ENCODE measurements at places on chromosomes 5 and 9. TPM values are rescaled to one million over a fixed set of nuclear protein-coding genes. Genes with fewer than 3 reads are reported as not detected.
A peak's percentile ranks its signal among the peaks of the same experiment; 100 is the strongest.

TERT gene
- total RNA-seq: 0.10 TPM

ABLIM3 gene
- 18.5 TPM for total RNA-seq

GRCh38 chr5:627840-628239 lies 15.7 kb downstream of the CEP72 start:
- no peaks in the 10 kb centered on the region for H3K27me3 ChIP-seq
- DNase-seq: no peak
- H3K27ac ChIP-seq: no peak overlapping the region

DNA sequence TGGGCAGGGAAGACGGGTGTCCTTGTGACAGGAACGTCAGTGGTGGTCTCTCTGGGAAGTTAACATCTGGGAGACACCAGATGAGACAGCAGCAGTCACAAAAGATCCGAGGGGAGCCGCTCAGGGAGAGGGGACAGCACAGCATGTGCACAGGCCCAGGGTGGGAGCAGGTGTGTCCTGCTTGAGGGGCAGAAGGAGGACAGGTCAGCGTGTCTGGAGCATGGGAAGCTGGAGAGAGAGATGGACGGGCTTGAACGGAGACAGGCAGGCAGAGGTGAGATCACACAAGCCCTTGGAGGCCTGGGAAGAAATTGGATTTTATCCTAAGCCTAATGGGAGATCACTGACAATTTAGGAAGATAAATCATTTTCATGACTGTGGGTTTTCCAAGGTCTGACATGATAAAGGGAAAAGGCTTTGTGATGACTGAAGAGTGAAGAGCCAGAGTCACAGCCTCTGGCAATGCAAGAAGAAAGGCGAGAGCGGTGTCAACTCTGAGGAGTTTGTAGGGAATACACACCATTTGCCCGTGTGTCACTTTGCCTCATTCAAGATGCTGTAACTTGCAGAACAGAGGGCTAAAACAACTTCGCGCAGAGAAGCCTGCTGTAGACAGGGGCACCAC lies 88.3 kb downstream of the FSTL4 start:
- no peaks in the 10 kb centered on the region for H3K36me3 ChIP-seq
- no peak for DNase-seq
- H3K27ac ChIP-seq: no peak overlapping the region
- peaks cover 3% of the 10 kb centered on the region for H3K4me1 ChIP-seq
- peaks cover 37% of the 10 kb centered on the region for H3K27me3 ChIP-seq

- no peak overlapping the region for H3K27ac ChIP-seq
- H3K4me3 ChIP-seq: no peak overlapping the region
Measured at GRCh38 chr5:59479086-59479485, 414.4 kb downstream of the PDE4D start.

DNA sequence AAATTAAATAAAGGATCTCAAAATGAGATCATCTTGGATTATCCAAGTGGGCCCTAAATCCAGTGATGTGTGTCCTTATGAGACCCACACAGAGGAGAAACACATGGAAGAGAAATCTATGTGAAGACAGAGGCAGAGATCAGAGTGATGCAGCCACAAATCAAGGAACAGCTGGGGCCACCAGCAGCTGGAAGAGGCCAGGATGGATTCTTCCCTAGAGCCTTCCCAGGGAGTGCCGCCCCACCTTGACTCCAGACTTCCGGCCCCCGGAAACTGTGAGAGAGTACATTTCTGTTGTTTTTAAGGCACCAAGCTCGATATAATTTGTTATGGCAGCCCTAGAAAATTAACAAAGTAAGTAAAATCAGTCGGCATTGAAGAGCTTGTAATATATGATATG lies 286.9 kb downstream of the FBXL7 start:
- H3K36me3 ChIP-seq: no peaks in the 10 kb centered on the region
- no peaks in the 10 kb centered on the region for H3K4me1 ChIP-seq
- no peak overlapping the region for H3K4me3 ChIP-seq
- no peak overlapping the region for H3K27ac ChIP-seq
- H3K27me3 ChIP-seq: no peaks in the 10 kb centered on the region

DNA sequence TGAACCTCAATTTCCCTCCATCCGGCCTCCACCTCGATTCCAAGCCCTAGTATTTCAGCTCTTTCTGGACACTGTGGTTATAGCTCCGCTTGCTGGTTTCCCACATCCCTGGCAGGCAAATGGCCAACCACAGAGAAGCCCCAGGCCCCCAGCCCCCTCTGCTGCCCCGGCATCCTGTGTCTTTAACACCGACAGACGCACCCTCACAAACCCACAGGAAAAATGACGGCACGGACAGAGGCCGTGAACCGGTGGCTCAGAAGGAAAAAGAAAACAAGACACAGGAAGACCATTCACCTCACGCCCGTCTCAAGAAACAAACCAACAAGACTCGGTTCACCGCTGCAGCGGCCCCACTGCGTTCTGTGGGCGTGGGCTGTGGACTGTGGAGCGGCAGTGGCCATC lies 1.5 kb upstream of the CLIC3 start:
- DNase-seq: no peak
- H3K27me3 ChIP-seq: no peaks in the 10 kb centered on the region
- no peaks in the 10 kb centered on the region for H3K36me3 ChIP-seq
- peaks cover 24% of the 10 kb centered on the region for H3K4me1 ChIP-seq
- peak overlapping the region; percentile 95 for H3K27ac ChIP-seq

Data from T-helper 17 cell (primary cell).